ENCODE measurements at places on chromosomes 1 and 21.
A peak's percentile ranks its signal among the peaks of the same experiment; 100 is the strongest.

- DNase-seq = no peak
These were observed 94.6 kb upstream of the ARHGEF16 start for GRCh38 chr1:3359756-3360440.

DNA sequence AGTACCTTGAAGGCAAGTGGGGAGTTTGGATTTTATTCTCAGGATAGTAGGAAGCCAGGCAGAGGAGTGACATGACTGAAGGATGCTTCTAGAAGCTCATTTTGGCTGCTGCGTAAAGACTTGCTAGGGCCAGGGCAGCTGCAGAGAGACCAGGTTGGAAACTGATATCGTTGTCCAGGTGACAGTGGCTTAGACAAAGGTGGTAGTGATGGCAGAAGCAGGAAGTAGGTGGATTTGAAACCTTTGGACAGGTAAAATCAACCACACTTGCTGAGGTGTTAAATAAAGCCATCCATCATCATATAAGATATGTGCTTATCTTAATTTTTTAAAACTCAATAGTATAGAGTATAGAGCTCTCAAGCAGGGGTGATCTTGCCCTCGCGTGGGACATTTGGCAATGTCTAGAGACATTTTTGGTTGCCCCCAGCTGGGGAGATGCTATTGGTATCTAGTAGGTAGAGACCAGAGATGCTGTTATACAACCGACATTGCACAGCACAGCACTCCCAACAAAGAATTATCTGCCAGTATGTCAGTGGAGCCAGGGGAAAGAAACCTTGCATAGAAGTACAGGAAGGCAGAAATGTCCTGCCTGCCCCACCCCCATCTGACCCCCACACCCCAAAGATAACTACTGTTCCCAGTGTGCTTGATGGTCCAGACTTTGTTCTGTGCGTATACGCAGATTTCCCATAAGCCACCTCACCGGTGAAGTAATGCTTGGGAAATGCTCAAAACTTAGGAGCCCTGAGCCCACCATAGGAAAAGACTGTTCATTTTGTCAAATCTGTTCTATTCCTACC, 31.1 kb downstream of the TMEM51 start:
- no peak for DNase-seq

- DNase-seq = no peak
These were observed 29.1 kb upstream of the SLC25A33 start for GRCh38 chr1:9510130-9510529.

- no peak for DNase-seq
These were observed 136.0 kb downstream of the HLX start for GRCh38 chr1:221015159-221015790.

DNA sequence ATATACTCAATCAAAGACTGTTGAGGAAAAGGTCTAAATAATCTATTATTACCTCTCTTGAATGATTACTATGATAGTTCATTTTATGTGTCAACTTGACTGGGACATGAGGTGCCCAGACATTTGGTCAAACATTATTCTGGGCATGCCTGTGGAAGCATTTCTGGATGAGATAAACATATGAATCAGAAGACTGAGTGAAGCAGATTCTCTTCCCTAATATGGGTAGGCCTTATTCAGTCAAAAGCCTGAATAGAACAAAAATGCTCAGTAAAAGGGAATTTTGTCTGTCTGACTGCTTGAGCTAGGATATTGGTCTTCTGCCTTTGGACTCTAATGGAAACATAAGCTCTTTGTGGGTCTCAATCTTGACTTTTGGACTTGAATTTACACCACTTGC, 73.3 kb upstream of the SOX13 start:
- DNase-seq = no peak

GRCh38 chr1:231860221-231861088, 233.9 kb downstream of the DISC1 start:
- DNase-seq = no peak

GRCh38 chr1:187038784-187039183, 210.0 kb downstream of the PLA2G4A start:
- no peak for DNase-seq

DNA sequence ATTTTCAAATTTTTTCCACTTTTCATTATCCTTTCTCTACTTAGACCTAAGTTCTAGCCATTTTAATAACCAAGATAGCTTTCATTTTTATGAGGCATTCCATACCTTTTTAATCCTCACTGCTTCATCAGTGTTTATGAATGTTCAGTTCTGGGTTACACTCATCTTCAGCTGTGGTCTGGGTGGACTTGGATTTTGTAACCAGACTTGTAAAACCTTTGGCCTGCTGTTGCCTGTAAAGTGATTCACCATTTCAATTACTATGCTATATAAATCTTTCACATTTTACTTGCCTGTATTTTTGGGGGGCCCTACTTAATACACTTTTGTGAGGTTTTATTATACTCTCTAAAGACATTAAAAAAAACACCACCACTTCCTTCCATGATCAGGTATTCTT, 46.2 kb downstream of the USP25 start:
- DNase-seq = no peak

DNA sequence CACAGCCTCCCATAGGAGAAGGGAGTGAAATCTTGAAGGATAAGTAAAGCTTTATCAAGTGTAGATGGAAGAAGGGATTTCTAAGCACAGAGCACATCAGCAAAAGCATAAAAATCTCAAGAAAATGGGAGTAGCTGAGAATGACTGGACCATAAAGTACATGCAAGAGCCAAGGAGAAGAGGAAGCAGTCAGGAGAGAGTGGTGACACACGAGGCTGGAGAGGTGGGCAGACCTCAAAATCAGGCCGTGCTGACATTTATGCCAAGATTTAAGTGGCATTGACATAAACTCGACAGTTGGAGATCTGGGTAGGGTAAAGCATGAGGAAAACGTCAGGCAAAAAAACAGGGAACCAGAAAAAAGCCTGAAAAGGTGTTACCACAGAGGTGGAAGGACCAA, 62.3 kb downstream of the GFI1 start:
- DNase-seq = no peak

GRCh38 chr1:58003059-58003458, 543.5 kb downstream of the OMA1 start:
- no peak for DNase-seq

DNA sequence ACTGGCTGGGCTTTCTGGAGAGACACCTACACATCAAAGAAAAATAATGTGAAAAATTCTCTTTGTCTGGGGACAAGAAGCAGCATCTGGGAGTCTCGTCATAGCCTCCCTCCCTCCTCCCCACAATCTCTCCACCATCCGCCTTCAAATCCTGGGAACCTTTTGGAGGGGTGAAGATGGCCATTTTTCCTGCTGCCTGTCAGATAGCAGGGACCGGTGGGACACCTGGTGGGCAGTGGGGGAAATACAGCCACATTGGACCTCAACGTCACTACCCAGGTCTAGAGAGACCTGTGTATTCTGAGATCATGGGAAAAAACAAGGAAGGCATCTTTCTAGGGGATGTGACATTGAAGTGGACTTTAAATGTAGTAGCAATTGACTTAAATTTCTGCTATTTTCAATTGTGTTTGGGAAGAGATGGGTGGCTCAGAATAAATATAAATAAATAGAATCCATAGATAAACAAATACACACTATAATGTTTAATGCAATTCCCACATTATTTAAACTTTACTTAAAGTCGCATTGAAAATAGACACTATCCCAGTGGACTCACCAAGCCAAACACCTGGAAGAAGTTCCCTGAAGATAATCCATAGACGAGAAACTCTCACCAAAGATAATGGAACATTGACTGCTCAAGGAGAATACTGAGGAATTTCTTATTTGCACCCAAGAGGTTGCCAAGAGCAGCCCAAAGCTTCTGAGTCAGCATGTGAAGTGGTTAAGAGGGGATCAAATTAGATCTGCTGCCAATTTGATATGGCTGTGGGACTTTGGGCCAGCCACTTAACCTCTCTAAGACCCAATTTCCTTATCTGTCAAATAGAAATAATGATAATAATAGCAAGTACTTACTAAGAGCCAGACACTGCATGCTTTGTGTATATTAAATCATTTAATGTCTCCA, 147.6 kb upstream of the CAMK1G start:
- DNase-seq = no peak

GRCh38 chr1:118960567-118961136, 27.5 kb downstream of the TBX15 start:
- no peak for DNase-seq

- DNase-seq = no peak
These were observed 190.1 kb downstream of the HLX start for GRCh38 chr1:221069178-221069903.

DNA sequence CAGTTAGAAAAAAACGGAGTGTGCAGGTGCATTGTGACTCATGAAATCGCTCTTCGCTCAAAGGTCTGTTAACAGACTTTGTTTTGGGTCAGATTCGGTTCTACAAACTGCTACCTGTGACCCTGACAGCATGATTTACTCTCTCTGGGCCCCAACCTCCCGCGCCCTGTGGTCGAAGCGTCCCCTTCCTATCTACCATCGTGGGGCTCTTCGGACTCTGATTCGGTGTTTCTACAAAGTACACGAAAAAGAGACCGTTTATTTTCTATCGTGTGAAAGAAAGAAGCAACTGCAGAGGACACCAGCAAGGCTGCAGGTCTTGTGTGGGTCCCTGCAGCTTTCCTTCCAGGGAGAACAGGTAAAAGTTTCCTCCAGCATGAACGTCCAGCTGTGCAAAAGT, 29.4 kb upstream of the SLC19A1 start:
- DNase-seq = no peak

GRCh38 chr21:38878379-38879179, 72.8 kb downstream of the ETS2 start:
- DNase-seq = no peak

GRCh38 chr1:21200767-21201166, 24.1 kb upstream of the EIF4G3 start:
- no peak for DNase-seq

DNA sequence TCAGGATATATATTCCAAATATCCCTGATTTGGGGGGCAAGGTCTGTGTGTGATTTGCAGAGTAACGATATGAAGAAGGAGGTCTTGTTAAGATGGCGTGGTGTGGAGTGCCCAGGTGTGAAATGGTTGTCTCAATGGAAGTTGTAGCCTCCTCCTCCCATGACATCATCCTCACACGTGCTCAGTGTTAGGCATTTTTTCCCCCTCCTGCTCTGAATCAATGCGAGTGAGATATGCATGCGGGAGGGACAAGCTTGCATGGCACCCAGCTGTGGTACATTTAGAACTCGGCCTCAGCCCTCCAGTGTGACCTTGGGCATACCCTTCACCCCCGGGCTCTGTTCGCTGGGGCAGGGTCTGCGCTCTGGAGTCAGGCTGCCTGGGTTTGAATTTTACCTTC, 55.6 kb downstream of the B3GALT5 start:
- DNase-seq = no peak

- no peak for DNase-seq
These were observed 7.3 kb downstream of the SLC22A15 start for GRCh38 chr1:115983584-115983983.

DNA sequence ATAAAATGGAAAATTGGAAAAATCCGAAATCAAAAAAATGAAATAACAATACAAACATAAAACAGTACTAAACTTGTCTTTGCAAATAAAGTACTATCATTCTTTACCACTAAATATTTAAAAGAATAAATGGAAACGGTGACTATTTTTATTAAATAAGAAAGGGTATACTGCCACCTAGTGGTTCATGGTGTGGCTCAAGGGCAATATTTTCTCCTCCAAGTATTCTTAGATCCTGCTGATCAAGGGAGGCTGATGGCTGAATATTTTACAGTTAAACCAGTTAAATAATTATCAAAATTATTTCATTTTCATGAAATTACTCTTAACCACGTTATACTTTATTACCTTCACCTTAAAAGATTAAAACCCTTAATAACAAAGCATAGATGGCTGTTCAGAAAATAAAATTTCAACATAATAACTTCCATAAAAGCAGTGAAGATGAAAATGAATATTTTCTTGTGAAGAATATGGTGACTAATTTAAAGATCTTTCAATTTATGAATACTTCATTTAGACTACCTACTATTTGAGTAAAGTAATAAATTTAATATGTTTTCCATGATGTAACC, 1793.9 kb downstream of the NCAM2 start:
- no peak for DNase-seq

GRCh38 chr1:66383168-66383567, 150.8 kb upstream of the SGIP1 start:
- DNase-seq = no peak

DNA sequence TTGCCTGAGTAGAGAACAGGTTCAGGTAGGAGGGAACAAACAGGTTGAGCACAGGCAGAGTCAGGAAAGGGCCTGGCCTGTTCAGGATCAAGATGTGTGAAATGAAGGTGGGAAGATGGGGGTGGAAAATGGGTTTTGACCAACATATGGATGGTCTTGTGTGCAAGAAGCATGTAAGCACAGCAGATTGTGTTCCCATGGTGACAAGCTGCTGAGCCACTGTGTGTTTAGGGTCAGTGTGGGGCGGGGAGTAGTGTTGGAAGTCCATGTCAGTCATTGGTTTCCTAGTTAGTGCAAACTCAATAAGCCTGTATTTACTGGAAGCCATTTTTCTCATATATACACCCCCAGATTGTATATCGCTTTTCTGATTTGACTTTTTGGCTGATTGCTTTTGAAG, 111.9 kb downstream of the CAMTA1 start:
- DNase-seq = no peak

- peak; percentile 7 for DNase-seq
These were observed 28.2 kb downstream of the VAV3 start for GRCh38 chr1:107936498-107937481.
